ENCODE measurements at places on chromosomes 2 and 18.

GRCh38 chr2:864501-865106 is 86.0 kb upstream of the SNTG2 start:
- no peak for DNase-seq

DNA sequence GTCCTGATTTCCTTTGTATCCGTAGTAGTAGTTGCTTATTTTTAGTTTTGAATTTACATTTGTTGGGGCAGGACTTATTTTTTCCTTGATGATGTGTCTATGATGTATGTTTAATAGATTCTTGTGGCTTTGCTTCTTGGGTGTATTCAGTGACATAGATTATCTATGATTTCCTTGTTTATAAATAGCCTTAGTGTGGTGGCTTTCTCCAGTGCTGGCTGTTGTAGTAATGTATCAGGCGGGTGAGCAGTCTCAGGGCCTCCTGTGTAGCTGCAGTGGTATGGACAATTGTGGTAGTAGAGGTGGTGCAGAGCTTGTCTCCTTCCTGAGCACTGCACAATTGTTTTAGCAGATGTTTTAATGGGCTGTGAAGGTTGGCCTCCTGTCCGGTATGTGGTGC is 60.5 kb downstream of the SMCHD1 start:
- no peak for DNase-seq

DNA sequence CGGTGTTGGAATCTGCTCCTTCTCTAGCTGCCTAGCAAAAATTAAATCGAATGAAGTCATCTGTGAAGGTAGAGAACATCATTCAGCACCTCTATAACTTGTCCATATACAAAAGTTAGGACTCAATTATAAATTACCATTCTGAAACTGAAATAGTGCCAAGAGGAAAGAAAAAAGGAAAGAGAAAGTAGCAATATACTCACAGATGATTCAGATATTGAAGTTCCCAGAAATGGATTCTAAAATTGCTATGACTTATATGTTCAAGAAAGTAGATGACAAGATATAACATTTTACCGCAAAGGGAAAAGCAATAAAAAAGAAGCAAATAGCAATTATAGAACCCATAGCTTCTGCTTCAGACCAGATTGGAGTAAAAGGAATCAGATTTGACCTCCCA is 333.6 kb upstream of the GYPC start:
- no peak for DNase-seq

DNA sequence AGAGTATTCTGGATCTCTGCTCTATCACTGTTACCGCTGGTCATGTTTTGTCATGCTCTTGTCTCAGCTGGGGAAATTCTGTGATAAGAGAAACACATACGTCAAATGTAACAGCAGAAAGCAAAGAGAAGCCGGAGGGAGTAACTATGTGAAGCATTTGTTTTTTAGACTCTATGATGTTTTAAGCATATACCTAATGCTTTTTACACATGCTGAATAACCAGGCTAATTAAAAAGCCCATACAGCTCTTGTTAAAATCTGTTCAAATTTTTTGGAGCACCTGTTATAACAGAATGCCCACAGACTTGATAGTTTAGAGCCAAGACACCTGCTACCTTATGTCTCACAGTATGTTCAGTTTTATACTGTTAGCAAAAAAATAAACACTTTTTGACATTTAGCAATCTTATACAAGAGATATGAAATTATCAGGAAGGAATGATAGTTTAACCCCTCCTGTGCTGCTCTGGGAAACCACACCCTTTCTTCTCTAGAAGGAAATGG is 92.3 kb upstream of the TANK start:
- DNase-seq = no peak

- DNase-seq = no peak
These were observed 222.1 kb upstream of the SMAD2 start for GRCh38 chr18:48152549-48152948.

- DNase-seq = no peak
These were observed 79.6 kb upstream of the UBXN4 start for GRCh38 chr2:135662088-135662487.

- no peak for DNase-seq
These were observed 148.5 kb downstream of the TMEM200C start for GRCh38 chr18:5746844-5747243.

DNA sequence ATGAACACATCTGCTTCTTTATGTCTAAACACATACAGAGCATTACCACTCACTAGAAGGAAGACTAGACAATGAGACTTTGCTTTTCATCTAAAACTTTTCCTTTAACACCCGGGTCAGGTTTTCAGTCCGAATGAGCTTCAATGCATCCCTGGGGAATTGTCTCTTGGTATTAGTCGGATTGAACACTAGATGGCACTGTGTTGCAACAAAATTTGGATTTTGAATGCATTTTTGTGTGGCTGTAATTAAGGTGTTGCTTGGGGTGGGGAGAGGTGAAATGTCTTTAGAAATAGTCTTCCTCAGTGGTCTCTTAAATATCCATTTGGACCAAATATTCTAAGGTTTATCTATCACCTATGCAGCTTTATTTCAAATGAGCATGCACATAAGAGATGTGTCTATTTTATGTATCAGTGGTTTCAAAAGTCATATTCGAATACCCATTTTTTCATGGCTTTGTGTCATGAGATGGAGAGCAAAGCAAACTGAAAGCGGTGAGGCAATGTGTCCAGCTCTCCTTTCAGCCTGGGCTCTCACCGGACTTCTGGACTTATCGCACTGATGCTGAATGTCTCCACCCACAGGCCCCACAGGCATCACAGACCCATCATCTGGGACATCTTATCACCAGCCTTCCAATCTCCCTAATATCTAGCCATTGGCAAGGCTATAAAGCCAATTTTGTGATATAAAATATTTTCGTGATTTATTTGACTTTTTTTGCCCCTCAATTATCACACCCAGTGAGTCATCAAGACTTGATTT is 510.3 kb downstream of the RNF144A start:
- peak; percentile 42 for DNase-seq

- DNase-seq = no peak
These were observed 65.0 kb downstream of the PPP4R1 start for GRCh38 chr18:9549405-9549804.

All from naive thymus-derived CD8-positive, alpha-beta T cell (primary cell).